Transverse colon (tissue), 4 donors: ENCODE measurements at places on chromosomes 12 and 14. TPM values are rescaled to one million over a fixed set of nuclear protein-coding genes. Genes with fewer than 3 reads are reported as not detected.

- DNase-seq: no peak
Observed at GRCh38 chr14:96269359-96269710, 13.3 kb downstream of the BDKRB1 start.

- no peak for DNase-seq
Observed at GRCh38 chr12:67909091-67909531, 80.1 kb upstream of the IFNG-AS1 start.

- no peak for DNase-seq
Observed at GRCh38 chr12:7373226-7373625, 69.4 kb downstream of the ACSM4 start.

GRCh38 chr14:37598747-37599506, 3.5 kb downstream of the TTC6 start:
- no peak for DNase-seq

GRCh38 chr12:52006726-52007157, at the start of gene TAMALIN:
TAMALIN (plus strand) TSS chr12:52006946; CDS start chr12:52007020, 74 bp downstream.
- peak; percentile 79 for DNase-seq

DNA sequence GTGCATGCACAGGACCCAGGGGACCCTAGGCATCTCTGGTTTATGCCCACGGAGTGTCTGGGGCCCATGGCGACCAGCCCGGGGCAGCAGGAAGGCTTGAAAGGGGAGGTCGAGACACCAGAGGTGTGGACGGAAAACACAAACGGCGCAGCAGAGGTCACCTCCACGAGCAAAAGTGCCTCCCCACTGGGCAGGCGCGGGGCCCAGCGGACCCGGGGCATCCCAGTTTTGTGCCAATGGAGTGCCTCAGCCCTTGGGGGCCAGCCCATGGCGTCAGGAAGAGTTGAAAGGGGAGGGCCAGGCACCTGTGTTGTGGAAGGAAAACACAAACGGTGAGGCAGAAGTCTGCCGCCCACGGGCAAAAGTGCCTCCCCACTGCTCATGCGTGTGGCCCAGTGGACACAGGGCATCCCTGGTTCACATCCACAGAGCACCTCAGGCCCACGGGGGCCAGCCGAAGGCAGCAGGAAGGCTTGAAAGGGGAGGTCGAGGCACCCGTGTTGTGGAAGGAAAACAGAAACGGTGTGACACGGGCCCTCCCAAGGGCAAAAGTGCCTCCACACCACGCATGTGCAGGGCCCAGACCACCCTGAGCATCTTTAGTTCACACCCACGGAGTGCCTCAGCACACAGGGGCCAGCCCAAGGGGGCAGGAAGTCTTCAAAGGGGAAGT, 378.8 kb downstream of the ALG10 start:
- DNase-seq: peak; percentile 4

GRCh38 chr12:24767016-24767415, 181.9 kb downstream of the BCAT1 start:
- no peak for DNase-seq

GRCh38 chr14:51321036-51321435, 81.0 kb downstream of the TMX1 start:
- DNase-seq: no peak

DNA sequence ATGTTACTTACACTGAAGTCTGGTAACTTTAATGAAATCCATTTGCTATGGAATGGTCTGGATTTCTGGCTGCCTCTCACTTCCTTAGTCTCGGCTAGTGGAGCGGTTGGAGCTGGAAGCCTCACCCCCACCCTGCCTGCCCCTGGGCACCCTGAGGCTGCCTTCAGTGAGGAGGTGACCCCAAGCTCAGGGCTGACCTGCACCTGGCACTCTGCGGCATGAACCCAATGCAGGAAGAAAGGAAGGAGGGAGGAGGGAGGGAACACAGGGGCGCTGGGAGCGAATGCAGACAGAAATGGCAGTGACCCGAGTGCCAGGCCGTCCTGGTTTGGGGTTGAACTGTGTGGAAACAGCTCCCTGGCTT, 353.1 kb downstream of the TMEM121 start:
- no peak for DNase-seq

DNA sequence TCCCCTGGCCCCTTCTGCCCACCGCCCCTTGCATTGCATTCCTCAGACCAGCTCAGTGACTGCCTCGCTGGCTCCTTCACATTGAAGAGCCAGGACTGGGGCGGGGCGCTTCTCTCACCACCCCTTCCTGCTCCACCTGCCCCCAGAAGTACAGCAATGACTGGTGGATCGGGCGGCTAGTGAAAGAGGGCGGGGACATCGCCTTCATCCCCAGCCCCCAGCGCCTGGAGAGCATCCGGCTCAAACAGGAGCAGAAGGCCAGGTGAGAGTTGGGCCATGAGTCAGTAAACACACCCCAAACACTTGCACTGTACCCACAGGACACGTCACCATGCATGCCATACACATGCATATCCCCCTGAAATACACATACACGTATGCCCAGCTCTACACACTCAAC, 5.8 kb downstream of the CACNB3 start:
- DNase-seq: no peak

- DNase-seq: no peak
Observed at GRCh38 chr12:67099858-67100257, 169.3 kb upstream of the CAND1 start.

DNA sequence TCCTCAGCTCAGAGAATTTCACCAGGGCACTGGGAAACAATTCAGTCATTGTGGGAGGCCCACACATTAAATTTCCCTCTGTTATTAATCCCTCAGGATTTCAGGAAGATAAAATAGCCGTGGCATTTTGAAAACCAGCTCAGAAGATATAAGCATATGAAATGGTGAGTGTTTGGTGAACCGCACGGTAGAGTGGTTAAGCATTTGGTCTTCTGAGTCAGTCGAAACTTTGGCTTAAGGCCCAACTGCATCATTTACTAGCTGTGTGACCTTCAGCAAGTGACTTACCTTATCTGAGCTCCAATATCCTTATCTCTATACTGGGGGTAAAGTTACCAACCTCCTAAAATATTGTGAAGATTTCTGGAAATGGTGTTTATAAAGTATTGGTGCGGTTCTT, 5.2 kb upstream of the VRK1 start:
- DNase-seq: no peak

GRCh38 chr12:89960607-89961394, 252.2 kb upstream of the ATP2B1 start:
- peak; percentile 84 for DNase-seq

DNA sequence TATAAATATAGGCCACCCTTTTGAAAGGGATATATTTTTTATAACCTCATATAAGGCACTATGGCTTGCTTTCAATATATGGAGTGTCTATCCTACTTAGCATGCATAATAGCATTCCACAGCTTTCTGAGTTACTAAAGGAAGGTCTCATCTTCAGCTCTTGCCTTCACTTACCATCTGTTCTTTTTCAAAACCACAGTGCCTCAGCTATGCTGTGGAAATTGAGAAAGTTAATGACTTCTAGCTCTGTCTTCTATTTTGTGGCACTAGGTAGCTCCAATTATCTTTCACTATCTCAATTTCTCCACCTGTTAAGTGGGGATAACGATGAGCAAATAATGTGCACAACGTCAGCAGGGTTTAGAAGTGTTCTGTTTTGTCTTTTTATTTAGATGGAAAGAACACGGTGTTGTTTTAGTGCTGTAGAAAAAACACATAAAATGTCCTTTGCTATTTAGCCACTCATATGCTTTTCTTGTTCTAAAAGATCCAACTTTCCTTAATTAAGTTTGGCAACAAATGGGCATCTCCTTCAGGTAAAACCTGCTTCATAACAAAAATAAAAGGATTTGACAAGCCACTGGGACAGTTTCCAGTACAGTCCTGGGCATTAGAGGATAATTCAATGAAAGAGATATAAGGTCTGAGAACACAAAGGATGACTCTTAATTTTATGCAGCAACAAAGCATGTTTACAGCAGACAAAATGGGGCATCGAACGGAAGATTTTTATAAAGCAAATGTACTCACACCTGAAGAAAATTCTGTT, 462.0 kb upstream of the SYT1 start:
- DNase-seq: no peak

- DNase-seq: no peak
Observed at GRCh38 chr12:75207338-75208083, 2.1 kb downstream of the KCNC2 start.

- no peak for DNase-seq
Observed at GRCh38 chr14:58617619-58618018, 20.1 kb upstream of the DACT1 start.

DNA sequence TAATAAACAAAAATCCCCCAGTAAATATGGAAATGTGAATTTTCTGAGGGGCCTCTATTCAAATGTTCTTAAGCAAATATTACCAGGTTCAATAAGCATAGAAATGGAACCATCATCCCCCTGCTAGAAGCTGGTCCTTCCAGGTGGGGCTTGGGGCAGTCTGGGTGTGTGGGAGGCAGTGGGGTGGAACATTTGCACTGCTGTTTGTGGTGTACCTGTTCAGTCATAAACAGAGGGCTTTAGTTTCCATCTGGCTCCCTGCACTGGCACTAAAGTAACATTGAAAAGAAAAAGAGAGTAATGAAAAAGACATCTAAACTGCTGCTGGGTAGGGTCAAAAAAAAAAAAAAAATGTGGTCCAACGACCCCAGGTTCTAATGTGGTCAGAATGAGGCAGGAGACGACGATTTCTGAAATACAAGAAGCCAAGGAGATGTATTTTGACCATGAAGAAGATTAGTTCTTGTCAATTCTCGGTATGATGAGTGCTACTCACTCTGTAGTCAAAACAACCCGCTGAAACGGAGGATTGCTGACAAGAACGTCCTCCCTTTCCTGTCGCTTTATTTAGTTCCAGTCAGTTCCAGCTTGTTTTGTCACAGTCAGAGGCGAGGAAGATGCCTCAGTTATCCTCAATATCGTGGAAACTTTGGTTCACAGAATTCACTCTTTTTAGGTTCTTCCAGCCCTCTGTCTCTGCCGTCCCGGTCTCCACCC, 44.2 kb upstream of the MANSC4 start:
- DNase-seq: no peak

DNA sequence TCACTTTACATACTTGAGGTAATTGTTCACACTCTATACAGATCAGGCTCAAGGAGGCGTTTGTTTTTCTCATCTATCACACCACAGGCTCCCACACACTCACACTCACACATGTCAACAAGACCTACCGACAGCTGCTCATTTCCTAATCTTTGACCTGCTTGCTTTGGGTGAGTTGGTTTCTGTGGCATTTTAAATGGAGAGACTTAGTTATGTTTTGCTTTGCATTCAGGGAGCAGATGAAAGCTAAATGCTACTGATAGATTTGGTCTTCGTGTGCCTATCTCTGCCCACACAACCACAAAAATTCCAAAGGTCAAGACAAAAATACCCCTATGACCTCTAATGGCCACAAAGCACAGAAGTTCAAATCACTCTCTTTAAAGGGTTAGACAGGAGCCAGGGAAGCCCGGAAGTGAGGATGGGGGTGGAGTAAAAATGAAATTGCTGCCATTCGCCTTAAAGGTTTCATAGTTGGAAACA, 203.5 kb upstream of the G2E3 start:
- no peak for DNase-seq

GRCh38 chr14:90755661-90756304, 60.4 kb downstream of the TTC7B start:
- DNase-seq: no peak

GRCh38 chr14:77267937-77268699, 2.9 kb downstream of the NGB start:
- DNase-seq: no peak

- no peak for DNase-seq
Observed at GRCh38 chr14:105292826-105293711, 7.7 kb downstream of the BRF1 start.

- DNase-seq: no peak
Observed at GRCh38 chr14:90678420-90678819, 137.8 kb downstream of the TTC7B start.

DNA sequence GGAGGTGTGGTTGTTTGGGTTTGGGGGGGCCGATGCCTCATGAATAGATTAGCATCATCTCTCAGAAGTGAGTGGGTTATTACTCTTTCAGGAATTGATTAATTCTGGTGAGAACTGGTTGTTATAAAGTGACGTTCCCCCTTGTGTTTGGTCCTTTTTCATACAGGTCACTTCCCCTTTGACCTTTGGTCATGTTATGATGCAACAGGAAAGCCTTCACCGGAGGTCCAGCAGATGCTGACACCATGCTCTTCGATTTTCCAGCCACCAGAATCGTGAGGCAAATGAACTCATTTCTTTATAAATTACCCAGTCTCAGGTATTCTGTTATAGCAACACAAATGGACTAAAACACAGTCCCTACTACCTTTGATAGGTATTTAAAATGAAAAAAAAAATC, 439.4 kb downstream of the NELL2 start:
- DNase-seq: no peak

DNA sequence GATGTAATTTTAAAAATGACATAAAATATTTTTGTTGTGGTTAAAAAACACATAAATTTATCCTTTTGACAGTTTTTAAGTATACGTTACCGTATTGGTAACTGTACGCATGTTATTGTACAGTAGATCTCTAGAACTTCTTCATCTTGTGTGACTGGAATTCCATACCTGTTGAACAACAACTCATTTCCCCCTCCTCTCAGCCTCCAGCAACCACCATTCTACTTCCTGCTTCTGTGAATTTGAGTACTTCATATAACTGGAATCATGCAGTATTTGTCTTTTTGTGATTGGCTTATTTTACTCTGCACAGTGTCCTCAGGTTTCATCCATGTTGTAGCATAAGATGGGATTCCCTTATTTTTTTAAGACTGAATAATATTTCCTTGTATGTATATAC, 113.6 kb upstream of the ATF1 start:
- DNase-seq: no peak

GRCh38 chr14:100553471-100553870, 33.7 kb downstream of the BEGAIN start:
- DNase-seq: no peak

CD163L1 gene
- total RNA-seq: 3.4 TPM

NFKBIA gene
- total RNA-seq: 424 TPM

DDX11 gene
- 43.6 TPM for total RNA-seq

A2M gene
- total RNA-seq: 102 TPM

PRPH gene
- total RNA-seq: 18.7 TPM

ESYT1 gene
- 94.2 TPM for total RNA-seq

CABP1 gene
- 7.5 TPM for total RNA-seq
